ENCODE measurements at places on chromosomes 6 and 20. TPM values are rescaled to one million over a fixed set of nuclear protein-coding genes. Genes with fewer than 3 reads are reported as not detected.

VGLL2 gene
- not detected for total RNA-seq

GRCh38 chr6:136991646-136992045 lies 53.1 kb downstream of the IL20RA start:
- no peak for DNase-seq

DNA sequence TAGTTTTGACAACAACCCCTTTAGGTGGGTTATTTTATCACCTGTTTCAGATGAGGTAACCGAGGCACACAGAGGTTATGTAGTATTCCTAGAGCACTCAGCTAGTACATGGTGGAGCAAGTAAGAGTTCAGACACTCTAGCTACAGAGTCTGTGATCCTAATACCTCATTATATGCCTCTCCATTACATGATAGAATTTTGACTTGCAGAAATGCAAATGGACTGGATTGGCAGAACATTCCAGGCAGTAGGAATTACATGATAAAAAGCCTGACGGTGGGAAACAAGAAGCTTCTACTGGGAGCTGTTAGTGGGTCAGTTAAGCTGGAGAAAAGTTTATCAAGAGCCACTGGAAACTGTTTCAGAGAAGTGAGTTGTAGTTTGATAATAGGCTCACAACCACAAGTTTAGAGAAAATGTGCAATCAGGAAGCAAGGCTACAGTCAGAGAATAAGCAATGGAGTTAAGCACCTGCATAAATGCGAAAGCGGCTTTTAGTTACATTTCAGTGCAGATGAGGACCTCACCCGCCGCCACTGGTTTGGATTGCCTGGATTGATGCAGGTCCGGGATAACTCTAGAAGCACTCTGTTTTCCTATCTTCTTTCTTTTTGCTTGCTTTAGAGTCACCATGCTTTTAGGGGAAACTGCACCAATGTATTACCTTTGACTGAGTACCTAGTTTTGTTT lies 34.7 kb upstream of the MYLK2 start:
- DNase-seq: no peak

PDE10A gene
- total RNA-seq: 11.6 TPM

DNA sequence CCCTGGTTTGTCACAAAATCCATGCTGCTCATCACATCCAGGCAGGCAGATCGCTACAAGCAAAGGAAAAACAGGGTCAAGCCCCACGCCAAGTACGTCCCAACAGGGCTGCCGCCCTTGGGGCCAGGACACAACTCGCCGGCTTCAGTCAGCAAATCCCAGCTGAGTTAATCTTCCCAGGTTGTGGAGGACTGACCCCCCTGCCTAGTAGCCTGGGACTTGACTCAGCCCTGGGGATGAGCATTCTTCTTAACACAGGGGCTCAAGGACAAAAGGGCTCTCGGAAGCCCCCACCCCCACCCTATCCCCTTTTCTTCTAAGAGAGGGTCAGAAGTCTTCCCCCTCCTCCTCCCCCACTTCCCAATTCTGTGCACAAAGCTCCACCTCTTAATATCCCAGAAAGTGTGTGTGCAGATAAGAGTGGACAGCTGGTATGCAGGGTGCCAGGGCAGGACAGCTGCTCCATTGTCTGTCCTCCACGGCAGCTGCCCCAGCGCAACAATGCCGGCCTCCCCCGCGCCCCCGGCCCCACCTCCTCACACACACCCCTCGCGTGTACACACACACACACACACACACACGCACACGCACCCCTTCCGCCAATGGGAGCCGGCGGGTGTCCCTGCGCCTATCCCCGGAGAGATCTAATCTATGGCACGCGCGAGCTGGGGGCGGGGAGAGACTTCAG lies 4.5 kb downstream of the DLL1 start:
- peak; percentile 74 for DNase-seq

DNA sequence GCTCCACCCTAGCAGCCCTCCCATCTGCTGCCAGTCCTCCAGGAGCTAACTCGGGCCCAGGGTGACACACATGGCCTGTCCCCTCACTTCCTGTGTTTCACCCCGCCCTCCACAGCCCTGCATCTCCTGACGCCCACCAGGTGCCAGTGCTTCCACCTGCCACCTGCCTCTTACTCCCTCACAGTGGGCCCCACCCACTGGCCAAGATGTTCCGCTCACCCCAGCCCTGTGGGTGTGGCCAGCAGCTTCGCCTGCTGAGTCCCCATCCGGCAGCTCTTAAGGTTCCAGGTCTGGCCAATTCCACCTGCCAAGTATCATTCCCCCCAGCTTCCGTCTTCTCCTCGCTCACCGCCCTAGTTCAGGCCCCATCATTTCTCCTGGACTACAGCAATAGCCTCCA lies 184.1 kb downstream of the MBOAT1 start:
- no peak for DNase-seq

PERP gene
- 42.1 TPM for total RNA-seq

GRCh38 chr6:156720691-156721685 lies 56.2 kb upstream of the ARID1B start:
- no peak for DNase-seq

SPATA25 gene
- total RNA-seq: 1.7 TPM

OPN5 gene
- not detected for total RNA-seq

DNA sequence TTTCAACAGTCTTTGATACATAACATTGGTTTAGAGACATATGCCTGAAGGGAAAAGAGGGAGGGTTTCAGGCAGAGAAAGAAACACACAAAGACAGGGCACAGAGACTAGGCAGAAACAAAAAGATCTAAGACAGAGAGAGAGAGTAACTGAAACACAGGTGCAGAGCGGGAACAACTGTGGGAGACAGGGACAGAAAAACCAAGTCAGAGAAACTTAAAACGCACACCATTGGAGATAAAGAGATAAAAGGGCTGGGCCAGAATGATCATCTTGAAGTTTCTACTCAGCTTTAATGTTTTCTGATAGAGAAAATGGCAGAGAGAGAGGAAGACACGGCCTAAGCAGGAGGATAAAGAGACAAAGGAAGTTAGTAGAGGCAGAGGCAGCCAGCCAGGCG lies 11.8 kb downstream of the UNC5CL start:
- no peak for DNase-seq

- DNase-seq: no peak
Measured at GRCh38 chr6:146868671-146869209, 270.0 kb downstream of the ADGB start.

DNA sequence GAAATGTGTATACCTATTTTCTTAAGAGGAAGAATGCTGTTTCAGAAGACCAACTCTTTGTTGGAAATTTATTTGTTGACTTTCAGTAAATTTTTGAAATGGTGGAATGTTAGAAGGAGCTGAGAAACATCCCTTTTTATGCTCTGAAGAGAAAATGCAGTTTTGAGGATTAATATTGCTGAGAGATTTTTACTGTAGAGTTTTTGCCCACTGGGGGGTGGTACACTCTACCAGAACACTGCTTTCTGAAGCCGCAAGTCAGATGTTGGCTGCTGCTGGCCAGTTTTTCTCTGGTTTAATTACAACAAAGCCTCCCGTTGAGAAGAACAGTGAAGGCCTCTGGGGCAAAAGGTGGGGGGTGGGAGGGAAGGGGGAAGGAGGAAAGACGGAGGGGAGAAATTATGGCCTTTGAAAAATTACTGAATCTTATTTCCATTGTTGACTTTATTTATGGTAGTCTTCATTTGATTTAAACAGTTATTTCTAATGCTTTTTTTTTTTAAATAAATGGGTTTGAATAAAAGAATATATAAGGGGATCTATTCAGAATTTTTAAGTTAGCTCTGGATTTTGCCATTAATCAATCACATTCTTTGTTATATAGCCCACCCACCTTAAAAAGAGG lies 3.0 kb downstream of the FLRT3 start:
- DNase-seq: no peak

IMPG1 gene
- not detected for total RNA-seq

DNA sequence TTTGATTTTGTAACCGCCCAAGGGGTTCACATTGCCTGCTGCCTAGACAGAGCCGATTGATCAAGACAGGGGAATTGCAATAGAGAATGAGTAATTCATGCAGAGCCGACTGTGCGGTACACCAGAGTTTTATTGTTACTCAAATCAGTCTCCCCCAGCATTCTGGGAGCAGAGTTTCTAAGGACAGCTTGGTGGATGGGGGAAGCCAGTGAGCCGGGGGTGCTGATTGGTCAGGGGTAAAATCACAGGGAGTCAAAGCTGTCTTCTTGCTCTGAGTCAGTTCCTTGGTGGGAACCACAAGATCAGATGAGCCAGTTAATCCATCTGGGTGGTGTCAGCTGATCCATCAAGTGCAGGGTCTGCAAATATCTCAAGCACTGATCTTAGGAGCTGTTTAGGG lies 60.0 kb upstream of the EZR start:
- DNase-seq: no peak

DNA sequence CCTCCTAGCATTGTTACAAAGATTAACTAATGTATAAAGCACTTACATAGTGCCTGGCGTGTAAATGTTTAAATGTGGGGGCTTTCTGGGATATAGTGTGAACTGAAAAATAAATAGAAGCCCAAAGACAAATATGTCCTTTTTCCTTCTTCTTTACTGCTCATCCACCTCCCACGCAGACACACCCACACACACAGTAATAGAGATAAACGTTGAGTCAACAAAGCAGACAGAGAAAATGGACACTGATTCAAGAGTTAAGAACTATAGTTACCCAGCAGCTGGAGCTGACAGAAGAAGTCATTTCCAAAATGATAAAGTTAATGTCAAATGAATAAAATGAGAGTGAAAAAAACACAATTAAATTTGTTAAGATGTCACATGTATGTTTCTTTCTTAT lies 68.3 kb downstream of the FHL5 start:
- no peak for DNase-seq

DNA sequence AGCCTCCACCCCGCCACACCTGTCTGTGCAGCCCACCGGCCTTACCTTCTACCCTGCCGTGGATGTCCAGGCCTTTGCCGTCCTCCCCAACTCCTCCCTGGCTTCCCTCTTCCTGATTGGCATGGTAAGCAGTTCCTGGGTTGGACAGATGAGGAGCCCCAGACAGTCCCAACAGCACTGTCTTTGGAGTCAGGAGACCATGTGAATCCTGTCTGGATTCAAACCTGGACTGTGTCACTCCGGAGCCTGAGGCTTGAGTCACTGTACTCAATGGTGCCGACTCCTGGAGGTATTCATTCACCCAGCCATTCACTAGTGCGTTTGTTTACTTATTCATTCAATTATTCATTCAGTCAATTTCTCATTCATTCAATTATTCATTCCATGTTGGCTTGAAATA lies 20.0 kb upstream of the LBP start:
- no peak for DNase-seq

DNA sequence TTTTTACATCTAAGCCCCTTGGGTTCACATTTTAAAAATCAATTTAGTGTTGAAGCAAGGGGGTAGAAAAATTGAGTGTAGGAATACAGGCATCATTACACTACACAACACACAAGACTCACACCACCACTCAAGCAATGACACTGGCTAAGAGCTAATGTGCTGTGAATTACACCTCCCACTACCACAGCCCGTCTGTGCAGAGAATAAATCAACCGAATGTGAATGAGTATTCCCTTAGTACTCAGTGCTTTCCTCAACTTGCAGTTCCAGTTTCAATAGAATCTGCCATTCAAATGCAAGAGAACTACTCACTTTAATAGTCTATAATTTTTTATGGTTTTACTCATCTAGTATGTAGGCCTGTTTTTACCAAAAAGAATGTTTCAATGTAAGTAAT lies 114.4 kb downstream of the PDSS2 start:
- DNase-seq: no peak

- no peak for DNase-seq
Measured at GRCh38 chr20:45036044-45036755, 64.7 kb downstream of the KCNS1 start.

GRCh38 chr6:104704191-104704590 lies 155.5 kb downstream of the HACE1 start:
- no peak for DNase-seq

GRCh38 chr6:138253731-138254130 lies 35.4 kb upstream of the PBOV1 start:
- no peak for DNase-seq

DNA sequence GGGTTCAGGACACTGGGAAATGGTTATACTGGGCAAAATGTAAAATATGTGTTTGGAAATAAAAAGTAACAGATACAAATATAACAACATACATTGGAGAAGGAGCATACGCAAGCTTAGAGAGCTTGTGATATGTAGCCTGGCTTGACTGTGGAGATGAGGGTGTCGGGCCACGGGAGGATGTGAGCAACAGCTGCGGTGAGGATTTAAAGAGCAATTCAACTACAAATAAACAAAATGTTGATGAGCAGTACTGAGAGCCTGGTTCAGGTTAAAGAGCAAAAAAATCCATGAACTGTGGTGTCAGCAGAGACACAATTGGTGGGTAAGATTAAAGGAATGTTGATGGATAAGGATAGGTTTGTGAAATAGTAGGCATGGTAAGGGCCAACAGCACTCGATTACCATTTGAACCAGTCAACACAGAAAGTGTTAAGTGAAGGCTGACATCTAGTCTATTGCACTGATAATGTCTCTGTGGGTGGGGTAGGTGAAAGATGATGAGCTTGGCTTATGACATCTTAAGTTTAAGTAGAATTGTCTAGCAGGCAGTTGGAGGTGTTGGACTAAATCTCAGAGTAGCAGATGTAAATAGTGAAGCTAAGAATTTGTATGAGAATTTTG lies 723.2 kb downstream of the EPM2A start:
- DNase-seq: no peak

GABBR1 gene
- 18.4 TPM for total RNA-seq

NTSR1 gene
- total RNA-seq: not detected

- no peak for DNase-seq
Measured at GRCh38 chr6:64383277-64383676, 747.7 kb downstream of the PHF3 start.

DNA sequence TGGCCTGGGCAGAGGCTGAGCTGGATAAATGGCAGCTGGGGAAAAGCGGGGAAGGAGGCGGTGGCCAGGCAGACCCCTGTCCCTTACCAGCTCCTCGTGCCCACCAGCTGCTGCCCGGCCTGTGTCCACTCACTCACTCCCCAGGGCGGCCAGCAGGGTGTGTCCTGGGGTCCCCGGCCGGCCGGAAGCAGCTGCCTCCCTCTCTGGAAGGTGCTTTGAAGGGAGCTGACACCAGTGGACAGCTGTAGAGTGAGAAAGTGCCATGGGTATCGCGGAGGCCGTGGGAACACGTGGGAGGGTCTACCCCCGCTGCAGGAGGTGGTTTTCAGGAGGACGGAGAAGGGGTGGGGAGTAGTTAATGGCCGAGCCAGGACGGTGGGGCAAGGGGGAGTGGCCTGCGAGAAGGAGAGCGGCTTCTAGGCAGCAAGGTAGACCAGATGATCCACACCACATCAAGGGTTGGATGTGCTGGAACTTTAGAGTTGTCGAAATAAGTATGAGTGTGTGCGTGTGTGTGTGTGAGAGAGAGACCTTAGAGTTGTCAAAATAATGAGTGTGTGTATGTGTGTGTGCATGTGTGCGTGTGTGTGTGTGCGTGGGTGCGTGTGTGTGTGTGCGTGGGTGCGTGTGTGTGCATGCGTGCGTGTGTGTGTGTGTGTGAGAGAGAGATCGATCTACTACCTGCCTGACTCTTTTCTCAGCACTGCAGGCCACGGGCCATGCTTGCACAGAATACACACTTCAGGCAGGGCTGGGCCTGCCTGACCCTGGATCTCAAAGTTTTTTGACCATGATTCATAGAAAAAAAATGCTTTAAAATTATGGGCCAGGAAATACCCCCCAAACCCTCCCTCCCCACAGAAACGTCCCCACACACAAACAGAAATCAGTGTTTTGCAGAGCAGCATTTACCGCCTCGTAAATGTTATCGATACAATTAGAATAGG lies 43.9 kb downstream of the CDH4 start:
- DNase-seq: no peak

GRCh38 chr20:53910351-53911002 lies 159.9 kb downstream of the BCAS1 start:
- DNase-seq: no peak

GRCh38 chr6:19438566-19439353 lies 398.4 kb upstream of the ID4 start:
- DNase-seq: no peak

GRCh38 chr6:133241086-133241900 lies at the start of gene EYA4:
Gene EYA4, plus strand, starts transcription at chr6:133241357. Its CDS starts 33,424 bp downstream, at chr6:133274781.
- peak; percentile 56 for DNase-seq

Data from Right ventricle myocardium superior (tissue), 1 donor.